ENCODE measurements at places on chromosomes 5 and 9.
A peak's percentile ranks its signal among the peaks of the same experiment; 100 is the strongest.

GRCh38 chr5:157189223-157189622 lies 8.6 kb downstream of the ITK start:
- no peak for DNase-seq

- DNase-seq: peak; percentile 84
These were observed 61.0 kb downstream of the ARL15 start for GRCh38 chr5:54249210-54250028.

DNA sequence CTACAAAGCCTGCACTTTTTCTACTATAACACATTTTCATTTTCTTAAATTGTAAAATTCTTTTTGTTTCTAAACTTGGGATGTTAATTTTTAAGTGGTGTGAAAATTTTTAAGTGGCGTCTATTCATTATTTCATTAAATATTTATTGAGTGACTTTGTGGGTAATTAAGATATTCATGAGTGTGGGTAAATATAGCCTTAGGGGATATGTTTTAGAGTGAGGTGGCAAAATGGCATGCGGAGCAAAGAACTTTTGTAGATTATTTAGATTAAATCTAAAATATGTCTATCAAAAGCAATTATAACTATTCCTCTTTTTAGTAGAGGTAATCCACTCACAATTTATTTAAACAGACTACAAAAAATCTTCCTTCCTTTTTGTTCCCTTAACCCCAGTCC lies 188.4 kb downstream of the PCSK1 start:
- no peak for DNase-seq

DNA sequence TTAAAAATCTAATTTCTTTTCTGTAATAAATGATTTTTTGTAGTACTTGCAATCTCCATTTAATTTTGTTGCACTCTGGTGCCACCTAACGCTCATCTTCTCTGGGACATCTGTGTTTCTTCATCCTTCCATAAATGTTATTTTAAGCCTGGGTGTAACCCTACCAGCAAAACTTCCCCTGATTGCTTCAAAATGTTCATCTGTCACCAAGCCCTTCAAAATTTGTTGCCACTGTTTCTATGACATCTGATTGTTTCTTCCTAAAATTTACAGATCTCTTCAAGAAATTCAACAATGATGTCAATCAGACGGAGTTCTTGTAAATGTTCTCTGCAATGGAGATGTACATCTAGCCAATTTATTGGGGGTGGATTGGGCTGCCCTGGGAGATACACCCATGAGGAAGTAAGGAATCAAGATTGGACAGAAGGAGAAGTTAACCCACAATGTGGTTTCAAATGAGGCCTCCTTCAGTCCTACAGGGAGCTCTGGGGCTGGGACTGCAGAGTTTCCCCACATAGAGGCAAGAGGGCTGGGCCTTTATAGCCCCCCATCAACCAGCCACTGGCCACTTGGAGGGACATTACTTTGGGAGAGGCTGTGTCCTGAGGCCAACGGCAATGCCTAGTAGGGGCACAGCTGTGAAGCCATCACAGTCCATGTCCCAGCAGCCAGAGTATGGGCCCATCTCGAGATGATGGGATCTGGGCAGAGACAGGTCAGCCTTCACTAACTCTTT lies 23.3 kb downstream of the MCTP1 start:
- no peak for DNase-seq

DNA sequence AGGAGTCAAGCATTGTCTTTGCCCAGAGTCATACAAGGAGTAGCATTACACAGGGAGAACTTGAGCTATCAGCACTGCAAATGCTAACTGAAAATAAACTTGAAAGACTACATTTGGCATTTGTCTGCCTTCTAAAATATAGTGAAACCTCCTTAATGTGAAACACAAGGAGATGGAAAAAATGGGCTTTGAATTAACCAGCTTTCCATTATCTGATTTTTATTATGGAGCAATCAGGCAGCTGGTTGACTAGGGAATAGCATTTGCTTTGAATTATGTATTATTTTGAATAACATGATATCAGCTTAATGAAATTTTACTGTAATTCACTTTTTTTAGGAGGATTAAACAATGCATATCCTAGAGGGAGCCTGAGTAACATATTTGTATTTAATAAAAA lies 130.8 kb downstream of the GDNF start:
- no peak for DNase-seq

GRCh38 chr5:150057052-150057451 lies 29.3 kb downstream of the CSF1R start:
- no peak for DNase-seq

DNA sequence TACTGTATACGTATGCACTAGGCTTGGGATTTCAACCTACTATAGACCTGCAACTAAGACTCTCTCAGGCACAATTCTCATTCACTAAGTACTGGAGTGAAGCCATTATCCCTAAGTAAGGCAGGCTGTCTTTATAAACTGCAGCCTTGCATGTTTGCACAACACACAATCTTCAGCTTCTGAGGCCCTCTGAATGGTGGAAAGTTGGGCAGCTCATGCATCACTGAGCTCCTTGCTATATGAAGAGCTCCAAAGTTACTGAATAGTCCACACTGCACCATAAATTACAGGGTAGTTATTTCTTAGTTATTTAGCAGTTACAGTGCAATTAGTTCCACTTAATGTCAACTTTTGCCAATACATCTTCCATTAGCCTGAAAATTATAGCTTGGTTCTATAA lies 384.6 kb downstream of the BRINP1 start:
- DNase-seq: no peak

DNA sequence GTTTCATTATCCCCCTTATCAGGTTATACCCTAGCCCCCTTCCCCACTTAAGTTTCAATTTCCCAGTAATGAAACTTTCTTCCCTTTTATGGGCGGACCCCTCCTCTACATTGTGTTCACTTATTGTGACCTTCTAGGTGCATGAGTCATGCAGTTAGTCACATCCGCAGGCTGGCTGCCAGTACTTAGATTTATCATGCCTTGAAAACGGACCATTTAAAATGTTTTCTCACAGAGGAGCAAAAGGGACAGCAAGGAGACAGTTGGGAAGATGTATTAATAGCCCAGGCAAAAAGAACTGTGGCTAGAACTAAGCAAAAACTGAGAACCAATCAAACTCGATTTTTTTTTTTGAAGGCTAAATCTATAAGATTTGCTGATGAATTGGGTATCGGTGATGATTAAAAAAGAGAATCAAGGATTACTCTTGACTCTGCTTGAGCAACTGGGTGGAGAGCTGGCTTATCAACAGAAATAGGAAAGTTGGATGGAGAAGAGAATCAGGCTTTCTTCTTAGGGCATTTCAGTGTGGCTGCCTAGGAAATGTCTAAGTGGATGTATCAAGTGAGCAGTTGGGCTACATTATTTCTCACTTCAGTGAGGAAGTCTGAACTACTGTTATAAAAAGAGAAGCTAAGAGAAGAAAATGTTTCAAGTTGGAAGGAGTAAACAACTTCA lies 615.0 kb downstream of the HINT1 start:
- no peak for DNase-seq

DNA sequence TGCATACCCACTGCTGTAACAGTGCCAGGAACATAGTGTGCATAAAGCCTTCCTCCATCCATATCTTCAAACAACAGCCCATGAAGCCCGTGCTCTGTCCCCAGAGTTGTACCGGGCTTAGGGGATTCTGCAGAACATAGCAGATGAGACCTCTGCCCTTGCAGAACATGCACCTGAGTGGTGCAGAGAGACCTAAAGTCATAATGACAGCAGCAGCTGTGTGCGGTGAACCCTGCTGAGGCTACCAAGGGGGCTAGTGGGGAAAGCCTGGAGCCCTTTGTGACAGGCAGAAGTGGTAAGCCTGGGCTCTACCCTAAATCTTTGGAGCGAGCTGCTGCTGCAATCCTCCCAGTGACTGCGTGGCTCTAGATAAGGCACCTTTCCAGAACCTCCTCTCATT lies 32.2 kb upstream of the BRD3 start:
- DNase-seq: no peak

DNA sequence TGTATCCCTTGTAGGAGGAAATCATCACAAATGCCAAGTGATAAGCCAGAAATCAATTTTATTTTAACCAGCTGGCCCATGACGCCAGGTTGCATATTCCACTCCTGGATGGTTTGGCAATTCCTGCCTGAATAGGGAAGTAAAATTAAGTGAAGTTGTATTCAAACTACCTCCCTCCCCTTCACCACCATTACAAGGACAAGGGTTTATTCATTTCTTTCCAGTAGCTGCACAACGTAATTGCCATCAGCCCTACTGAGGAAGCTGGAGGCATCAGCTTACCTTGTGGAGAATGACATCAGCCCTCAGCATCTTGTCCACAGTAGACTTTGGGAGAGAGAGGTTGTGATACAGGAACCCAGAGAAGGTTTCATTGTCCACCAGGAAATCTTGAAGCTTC lies 66.6 kb downstream of the ABCA1 start:
- no peak for DNase-seq

GRCh38 chr5:176906126-176906525 lies 7.0 kb upstream of the HK3 start:
- DNase-seq: no peak

Data from lower leg skin (tissue), 4 donors.